Ascending aorta (tissue), 2 donors: ENCODE measurements at places on chromosomes 1 and 21.

DNA sequence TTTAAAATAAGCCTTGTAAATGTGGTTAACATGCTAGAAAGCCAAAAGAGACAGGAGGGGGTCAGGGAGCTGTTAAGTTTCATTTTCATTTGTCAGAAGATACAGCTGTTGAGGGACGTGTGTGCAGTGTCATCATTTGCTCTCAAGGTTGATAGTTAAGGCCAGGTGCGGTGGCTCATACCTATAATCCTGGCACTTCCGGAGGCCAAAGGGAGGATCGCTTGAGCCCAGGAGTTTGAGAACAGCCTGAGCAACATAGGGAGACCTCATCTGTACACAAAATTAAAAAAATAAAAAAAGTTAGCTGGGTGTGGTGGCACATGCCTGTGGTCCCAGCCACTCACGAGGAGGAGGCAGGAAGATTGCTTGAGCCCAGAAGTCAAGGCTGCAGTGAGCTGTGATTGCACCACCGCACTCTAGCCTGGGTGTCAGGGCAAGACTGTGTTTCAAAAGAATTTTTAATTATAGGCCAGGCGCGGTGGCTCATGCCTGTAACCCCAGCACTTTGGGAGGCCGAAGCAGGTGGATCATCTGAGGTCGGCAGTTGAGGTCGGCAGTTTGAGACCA lies 22.7 kb downstream of the ZBTB8OS start:
- DNase-seq: no peak

GRCh38 chr1:109134423-109134822 lies 20.5 kb downstream of the ELAPOR1 start:
- no peak for DNase-seq

GRCh38 chr21:39860600-39860999 lies 6.6 kb upstream of the PCP4 start:
- DNase-seq: no peak

- DNase-seq: no peak
Measured at GRCh38 chr1:91684481-91685196, 184.0 kb downstream of the CDC7 start.

DNA sequence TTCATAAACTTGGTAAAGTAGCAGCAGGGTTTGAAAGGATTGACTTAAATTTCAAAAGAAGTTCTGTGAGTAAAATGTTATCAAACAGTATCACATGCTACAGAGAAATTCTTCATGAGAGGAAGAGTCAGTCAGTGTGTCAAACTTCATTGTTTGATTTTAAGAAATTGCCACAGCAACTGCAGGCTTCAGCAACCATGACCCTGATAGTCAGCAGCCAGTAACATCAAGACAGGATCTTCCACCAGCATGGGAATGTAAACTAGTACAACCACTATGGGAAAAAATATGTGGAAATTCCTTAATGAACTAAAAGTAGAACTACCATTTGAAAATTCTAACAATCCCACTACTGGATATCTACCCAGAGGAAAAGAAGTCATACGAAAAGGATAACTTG lies 11.5 kb downstream of the MAEL start:
- DNase-seq: no peak
